ENCODE measurements at places on chromosomes 1 and 21.

- no peak for DNase-seq
Observed at GRCh38 chr21:28333578-28334075, 659.0 kb downstream of the LTN1 start.

DNA sequence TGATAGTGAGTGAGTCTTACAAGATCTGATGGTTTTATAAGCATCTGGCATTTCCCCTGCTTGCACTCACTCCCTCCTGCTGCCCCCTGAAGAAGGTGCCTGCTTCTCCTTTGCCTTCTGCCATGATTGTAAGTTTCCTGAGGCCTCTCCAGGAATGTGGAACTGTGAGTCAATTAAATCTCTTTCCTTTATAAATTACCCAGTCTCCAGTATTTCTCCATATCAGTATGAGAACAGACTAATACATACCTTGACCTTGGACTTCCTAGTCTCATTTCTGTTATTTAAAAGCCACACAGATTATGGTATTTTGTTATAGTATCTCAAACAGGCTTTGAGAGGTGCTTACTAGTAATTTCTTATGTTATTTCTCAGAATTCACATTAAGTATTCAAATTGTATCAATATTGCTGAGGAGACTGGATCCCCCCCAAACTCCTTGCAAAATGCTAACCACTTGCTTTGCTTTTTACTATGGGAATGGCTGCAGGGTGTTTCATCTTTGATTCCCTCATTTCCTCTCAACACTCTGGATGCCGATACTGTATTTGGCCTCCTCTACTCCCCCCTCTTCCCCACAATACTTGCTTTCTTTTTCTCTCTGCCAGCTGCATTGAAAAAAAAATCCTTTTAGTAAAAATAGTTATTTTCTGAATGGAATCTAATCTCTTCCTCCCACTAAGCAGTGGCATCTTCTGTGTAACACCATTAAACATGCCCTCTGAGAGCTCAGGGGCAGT, 96.9 kb upstream of the WLS start:
- no peak for DNase-seq

DNA sequence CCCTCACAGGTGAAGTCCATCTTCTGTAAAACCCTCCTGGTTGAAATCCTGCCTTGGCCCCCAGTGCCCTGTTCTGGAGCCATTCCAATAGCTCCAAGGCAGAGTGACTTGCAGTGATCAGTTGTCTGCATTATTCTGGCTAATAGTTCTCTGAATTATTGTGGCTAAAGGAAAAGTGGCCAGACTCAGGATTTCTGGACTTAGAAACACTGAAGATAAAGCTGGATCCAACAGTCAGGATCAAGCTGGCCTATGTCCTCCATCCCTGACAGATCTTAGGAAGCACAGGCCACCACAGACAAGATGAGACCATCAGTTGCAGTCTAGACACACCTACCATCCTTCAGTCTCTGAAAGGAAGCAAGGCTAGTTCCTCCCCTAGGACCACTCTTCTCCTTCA, 801 bp upstream of the C2CD4D start:
- no peak for DNase-seq

DNA sequence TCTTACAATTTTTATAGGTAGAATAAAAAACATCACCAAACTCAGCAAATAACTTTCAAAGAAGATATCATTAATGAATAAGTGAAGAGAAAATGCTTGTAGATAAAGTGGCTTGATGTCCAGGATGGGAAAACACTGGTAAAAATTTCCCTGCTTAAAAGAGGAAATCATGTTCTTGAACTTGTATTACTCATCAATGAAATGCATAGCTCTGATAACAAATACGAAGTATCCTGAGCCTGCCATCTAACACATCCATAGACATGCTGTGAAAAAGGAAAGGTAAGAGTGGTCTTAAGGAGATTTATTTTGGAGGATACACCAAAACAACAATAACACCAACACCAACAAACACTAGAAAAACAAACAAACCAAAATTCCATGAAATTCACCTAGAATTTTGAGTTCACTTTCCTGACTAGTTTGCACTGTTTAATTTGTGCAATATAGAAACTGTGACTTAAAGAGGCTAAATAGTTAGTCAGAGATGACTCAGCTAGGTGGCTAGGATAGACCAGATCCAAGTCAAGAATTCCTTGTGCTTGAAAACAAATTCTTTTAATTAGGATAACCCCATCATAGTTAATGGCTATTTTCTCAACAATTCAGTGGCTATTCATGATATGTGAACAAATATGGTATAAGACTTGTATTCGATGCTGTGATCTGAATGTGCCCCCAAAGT, 179.8 kb upstream of the KCNK2 start:
- DNase-seq, result no peak

GRCh38 chr1:54168206-54168965, 15.6 kb upstream of the CDCP2 start:
- DNase-seq, result no peak

Data from NCI-H187 (cell line).